ENCODE measurements at places on chromosomes 5 and 9.

DNA sequence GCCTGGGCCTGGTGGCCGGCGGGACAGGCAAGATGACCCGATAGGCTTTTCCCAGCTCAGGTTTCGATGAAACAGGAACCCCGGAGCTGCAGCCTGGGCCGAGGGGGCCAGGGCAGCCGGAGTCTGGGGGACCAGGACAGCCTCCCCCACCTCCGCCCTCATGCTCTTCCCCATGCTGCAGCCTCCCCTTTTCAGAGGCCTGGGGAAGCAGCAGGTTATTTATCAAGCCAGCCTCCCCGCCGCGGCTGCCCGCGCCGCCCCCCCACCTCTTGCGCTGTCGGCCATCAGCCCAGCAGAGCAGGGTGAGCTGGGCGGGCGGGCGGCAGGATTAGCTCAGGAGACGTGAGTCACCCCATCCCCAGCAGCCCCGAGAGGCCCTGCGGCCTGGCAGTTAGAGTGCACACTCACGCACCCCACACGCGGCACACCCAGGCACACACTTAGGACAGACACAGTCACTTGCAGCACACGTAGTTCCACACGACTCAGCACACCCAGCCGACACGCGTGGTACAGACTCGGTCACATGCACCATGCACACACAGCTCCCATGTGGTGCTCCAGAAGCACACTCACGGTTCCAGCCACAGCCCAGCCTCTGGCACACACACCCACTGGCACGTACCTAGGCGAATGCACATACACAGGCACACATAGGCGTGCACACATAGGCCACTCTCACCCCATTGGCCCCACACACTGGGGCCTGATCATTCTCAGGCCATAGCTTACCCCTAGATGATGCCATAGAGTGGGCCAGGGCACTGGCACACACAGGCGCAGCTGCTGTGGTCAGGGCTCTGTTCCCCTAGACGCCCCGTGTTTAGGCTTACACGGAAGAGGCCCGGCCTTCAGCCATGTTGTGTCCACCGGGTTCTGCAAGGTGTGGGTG is 13.0 kb downstream of the CXXC5 start:
- DNase-seq = no peak

- DNase-seq = no peak
Observed at GRCh38 chr9:22055090-22055489, 46.0 kb upstream of the CDKN2B start.

GRCh38 chr5:76816110-76816831 is 2.6 kb upstream of the F2RL1 start:
- DNase-seq = no peak

DNA sequence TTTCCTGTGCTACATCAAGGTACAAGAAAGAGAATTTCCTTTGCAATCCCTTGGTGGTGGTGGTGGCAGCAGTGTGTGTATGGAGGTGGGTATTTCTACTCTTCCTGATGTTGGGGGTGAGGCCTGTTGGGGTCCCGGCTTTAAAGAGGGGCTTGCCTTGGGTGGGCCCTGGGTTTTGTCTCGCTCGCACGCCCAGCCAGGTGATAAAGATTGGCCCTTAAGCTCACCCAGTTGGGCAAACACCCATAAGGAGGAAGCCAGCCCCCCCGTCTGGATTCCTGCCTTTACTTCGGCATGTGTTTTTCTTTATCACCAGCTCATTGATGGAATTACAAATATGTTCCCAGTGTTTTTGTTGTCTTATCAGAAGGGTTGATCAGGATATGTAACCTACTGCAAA is 16.0 kb upstream of the SARDH start:
- no peak for DNase-seq

DNA sequence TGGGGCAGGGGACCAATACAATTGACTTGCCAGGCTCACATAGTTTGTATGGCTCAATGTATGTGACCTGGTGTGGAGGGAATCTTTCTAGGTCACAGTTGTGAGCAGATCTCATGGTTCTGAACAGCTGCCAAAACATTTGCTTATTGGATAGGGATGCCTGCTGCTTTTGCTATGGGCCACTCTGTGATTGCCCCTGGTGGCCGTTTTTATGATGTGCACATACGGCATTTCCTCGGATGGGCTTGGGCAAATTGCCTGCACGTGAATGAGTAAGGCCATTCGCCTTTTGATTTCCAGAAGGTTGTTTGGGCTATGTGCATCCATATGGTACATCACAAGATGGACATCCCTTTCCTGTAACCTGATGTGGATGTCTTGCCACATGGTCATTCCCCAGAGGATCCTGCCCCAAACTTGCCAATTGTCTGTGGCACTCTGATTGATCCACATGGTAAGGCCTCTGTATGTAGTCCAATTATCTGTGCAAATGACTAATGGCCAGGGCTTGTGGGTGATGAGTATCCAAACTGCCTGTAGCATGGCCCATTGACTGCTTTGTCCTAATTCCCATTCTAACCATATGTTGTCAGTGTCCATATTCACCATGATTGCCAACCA is 10.7 kb upstream of the SLC22A4 start:
- DNase-seq = peak; percentile 55

DNA sequence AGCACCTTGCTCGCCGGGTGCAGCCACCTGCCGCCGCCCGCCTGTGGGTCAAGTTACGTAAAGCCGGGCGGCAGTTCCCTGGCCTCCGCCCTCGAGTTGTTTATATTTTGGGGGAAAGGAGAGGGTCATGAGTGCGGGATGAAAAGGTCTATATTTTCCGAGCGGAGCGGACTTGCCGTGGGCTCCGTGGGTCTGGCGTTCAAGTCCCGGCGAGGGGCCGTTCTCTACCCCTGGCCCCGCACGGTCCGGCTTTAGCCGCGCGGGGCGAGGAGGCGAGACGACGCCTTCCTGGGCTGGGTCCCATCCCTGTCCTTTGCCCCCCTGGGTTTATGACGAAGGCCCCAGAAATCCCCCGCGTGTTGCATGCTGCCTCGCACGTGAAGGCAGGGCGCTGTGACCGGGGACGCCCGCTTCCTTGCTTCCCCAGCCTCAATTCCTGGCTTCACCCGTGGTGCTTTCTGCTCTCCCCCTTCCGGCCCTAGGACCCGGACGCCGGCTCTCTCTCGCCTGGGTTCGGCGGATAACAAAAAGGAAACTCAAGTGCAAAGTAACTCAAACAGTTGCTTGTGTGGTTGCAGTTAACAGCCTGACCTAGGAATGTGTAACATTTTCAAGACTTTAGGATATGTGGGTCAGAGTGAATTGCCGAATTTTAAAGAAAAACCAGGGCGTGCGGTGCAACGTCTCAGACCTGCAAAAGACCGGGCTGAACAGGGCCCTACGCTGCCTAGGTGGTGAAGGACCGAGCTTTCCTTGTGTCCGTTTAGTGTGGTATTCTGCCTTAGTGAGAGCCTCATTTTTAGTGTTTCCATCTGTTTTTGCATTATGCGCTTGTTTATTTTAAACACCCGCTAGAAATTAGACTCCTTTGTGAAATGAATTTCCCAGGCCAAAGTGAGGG is 810 bp downstream of the VPS13A start:
- DNase-seq = peak; percentile 45

DNA sequence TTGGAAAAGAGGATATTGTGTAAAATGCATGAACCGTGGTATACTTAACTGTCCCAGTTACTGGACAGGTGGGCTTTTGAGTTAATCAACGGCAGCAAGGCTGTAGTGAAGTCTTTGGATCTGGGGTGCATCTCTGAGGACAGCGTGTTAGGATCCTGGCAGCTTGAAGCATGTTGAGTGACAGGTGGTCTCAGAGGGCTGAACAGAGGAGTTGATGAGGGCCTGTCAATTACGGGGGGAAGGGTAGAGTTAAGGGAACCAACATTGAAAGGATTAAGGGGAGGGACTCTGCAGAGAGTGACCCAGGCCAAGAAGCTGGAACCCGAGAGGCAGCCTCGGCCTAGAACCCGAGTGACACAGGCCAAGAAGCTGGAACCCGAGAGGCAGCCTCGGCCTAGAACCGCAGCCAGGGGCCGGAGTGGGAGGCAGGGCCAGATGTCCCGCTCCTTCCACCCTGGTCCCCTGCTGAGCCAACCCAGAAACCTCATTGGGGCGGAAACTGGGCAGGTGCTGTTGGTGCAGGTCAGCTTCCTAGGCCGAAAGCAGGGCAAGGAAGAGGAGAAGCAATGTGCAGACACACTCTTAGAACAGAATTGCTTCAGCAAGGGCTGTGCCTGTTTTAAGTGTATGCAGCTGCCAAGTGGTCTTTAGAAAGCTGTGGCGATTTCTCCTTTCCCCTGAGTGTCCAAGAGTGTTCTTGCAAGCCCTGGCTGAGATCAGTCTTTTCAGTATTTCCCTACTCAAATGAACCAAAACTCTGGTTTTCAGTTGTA is 62.0 kb downstream of the ANKRD33B start:
- DNase-seq = no peak

Data from HuH-7 (cell line).